ENCODE measurements at places on chromosomes 2 and 18.
A peak's percentile ranks its signal among the peaks of the same experiment; 100 is the strongest.

- peak; percentile 41 for DNase-seq
These were observed 152.0 kb downstream of the SRBD1 start for GRCh38 chr2:45458909-45459563.

DNA sequence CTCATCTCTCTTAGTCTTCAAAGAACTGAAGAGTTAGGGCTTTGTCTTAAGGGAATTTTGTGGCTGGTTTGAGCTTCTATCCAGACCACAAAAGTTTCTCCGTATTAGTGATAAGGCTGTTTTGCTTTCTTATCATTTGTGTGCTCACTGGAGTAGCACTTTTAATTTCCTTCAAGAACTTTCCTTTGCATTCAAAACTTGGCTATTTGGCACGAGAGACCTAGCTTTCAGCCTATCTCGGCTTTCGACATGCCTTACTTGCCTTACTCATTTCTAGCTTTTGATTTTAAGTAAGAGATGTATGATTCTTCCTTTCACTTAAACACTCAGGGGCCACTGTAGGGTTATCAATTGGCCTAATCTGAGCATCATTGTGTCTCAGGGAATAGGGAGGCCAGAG is 29.9 kb downstream of the HDHD2 start:
- no peak for DNase-seq

GRCh38 chr2:46067501-46068305 is 229.5 kb upstream of the EPAS1 start:
- no peak for DNase-seq

DNA sequence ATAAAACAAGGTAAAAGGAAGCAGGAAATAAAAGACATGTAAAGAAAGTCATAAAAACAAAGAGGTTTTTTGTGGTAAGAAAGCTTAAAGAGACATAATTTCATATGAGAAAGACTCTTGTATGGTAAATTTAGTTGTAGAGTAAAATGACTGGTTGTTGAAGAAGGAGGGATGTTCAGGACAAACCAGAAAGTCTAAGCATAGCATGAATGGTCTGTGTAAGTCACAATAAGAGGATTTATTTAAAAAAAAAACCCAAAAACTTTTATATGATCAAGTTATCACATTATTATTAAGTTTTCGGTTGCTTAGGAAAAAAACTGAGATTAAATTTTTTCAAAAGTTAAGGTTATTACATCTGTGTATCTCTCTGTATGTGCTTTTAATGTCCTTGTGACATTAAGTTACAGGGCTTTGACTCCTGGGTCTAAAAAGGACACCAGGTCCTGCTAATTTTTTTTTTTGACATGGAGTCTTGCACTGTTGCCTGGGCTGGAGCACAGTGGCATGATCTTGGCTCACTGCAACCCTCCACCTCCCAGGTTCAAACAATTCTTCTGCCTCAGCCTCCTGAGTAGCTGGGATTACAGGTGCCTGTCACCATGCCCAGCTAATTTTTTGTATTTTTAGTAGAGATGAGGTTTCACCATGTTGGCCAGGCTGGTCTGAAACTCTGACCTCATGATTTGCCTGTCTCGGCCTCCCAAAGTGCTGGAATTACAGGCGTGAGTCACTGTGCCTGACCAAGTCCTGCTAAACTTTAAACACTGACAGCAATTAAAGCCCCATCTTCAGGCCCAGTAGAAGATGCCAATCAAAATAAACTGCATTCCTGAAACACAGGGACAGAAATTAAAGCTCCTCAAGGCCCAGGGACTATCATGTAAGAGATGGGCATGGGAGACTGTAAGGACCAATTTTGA is 14.2 kb upstream of the OXER1 start:
- no peak for DNase-seq

DNA sequence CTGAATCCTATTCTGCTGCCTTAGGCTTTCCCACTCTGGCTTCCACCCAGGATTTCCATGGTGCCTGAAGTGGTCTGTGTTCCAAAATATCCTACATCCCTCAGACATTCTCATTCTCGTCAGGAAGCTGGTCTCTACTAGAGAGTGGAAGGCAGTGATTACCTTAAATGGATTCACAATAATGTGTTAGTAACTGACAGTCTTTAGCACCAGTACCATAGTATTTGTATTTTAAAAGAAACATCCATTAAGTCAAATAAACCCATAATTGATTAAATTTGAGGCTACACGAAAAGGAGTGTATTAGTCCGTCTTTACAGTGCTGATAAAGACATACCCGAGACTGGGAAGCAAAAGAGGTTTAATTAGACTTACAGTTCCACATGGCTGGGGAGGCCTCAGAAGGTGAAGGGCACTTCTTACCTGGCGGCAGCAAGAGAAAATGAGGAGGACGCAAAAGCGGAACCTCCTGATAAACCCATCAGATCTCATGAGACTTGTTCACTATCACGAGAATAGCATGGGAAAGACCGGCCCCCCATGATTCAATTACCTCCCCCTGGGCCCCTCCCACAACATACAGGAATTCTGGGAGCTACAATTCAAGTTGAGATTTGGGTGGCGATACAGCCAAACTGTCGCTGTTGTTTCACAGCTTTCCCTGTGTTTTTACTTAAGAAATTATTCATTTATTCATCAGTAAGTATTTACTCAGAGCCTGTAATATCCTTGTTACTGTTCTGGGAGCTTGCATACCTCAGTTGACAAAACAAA is 306.5 kb downstream of the STK39 start:
- DNase-seq: no peak

DNA sequence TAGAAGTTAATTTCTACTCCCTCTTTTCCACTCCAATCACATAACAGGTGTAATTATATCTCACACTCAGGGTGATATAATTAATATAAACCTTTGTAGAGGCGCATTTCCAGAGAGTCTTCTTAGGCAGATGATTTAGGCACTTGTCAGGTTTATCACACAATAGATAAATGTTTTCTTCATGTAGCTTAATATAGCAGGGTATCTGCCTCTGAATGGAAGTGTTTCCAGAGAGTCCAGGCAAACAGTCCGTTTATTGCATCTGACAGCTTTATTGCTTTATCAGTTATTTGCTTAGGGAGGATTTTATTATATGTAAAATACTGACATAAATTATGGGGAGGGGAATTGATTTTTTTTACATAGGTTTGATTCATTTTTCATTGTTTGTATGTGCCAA is 766.3 kb downstream of the SLC4A3 start:
- no peak for DNase-seq

DNA sequence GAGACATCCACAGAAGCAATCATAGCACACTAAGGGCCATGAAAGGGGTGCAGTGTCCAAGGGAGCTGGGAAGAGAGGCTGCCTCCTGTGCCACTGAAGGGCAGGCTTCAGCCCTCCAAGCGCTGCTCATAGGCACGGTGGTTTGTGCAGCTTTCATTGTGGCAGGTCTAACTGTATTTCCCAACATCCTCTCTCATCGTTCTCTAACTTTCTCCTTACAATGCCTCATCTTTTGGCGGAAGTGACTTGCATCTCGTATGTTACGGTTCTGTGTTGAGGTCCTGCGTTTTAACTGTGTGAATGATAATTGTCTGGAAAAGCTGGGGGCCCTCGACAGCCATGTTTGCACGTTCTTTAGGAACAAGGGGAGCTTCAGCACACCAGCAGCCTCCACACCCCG is 213.9 kb downstream of the GBX2 start:
- no peak for DNase-seq

DNA sequence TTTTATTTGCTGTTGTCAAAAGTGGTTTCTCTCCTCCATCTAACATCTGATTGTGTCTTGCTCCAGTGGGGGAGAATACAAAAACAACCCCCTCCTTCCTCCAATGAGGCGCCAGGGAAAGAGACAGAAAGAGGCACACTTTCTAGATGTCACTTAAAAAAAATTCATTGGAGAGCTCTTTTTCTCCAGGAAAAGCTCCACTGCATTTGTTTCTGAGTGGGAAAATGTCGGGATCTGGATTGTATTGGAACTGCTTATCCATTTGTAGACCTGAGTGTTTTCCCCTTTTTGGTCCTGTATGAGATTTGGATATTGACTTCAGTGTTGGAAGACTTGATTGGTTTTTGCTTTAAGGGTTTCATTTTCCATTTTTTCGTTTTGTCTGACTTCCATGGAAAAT is 995 bp downstream of the MBD5 start:
- no peak for DNase-seq

DNA sequence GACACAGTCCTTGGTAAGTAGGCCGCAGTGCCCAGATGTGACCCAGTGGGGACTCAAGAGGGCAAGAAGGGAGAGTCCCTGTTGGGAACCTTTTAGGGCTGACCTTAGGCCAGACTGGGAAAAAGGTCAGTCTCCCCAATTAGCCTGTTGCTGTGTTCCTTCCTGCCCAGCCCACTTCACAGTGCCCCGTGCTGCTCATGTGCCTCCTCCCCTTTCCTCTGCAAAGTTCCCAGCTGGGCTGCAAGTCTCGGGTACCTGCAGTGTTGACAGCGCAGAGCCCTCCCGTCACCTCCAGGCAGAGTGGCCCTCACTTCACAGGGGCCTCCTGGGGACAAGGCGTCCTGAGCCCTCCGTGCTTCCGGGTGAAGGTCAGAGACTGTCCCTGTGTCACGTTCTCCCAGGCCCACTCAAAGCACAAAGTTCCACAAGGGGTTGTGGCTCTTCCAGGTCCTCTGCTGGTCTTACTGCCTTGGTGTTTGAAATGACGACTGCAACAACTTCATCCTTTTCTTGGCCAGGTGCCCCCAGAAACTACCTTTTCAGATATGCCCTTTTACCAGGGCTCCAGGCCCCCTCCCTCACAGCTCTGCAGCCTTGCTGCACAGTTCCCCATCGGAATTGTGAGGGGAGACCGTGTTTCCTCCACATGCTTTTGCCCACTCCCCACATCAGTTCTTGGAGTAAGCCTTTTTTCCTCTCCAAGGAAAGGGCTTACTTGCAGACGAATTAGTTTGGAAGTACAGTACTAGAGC is 225.8 kb downstream of the ALPK2 start:
- peak; percentile 42 for DNase-seq

GRCh38 chr18:39058386-39059000 is 1492.9 kb upstream of the CELF4 start:
- DNase-seq: no peak

DNA sequence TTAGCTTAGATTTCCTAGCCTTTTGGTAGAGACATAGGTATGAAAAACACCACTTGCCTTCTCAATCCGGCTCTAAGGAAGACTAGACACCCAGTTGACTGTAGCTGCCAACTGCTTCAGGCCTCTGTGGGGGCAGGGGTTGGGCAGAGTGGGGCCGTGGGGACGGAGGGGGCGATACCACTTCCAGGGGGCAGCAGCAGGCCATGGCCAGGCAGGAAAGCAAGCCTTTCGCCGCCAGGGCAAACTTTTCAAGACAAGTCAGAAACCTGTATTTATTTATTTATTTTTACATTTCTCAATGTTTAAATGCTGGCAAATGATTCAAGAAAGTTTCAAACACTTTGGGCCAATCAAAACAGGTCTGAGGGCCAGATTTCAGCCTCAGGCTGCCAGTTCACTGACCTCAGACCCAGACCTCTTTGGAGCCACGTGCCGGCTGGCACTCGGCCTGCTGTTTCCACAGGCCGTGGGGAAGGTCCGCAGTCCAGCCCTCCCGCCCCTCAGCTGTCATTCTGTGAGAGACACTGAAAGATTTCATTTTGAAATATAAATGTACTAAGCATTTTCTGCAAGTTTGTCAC is 63.8 kb downstream of the MEX3C start:
- DNase-seq: no peak

DNA sequence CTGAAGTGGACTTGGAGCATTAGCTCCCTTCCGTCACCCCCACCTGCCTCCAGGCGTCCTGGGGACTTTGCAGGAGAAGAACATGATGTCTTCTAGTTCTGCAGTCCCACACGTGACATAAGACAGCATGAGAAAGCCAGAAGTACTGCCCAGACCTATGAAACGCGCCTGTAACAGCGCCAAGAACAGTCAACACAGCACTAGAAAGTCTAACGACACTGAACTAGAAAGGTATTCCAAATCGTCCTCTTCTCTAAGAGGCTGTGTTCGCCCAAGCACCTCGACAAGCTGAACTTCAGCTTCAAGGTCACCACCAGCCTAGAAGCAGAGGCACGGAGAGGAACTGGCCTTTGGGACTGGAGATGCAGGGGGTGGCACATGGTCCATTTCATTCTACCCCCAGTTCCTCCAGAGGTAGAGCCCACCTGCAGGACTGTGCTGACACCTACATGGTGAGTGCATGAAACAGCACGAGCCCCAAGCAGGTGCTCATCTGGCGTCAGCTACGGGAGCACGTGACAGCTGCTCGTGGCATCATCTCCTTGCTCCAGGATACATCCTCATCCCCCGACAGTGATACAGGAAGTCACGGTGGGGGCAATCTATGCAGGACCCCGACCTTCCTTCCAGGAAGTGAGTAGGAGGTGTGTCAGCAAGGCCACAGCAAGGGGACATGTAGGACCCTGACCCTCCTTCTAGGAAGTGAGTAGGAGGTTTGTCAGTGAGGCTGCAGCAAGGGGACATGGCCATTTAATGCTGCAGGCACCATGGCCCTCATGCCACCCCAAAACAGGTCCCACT is 3.7 kb downstream of the HDAC4 start:
- no peak for DNase-seq

DNA sequence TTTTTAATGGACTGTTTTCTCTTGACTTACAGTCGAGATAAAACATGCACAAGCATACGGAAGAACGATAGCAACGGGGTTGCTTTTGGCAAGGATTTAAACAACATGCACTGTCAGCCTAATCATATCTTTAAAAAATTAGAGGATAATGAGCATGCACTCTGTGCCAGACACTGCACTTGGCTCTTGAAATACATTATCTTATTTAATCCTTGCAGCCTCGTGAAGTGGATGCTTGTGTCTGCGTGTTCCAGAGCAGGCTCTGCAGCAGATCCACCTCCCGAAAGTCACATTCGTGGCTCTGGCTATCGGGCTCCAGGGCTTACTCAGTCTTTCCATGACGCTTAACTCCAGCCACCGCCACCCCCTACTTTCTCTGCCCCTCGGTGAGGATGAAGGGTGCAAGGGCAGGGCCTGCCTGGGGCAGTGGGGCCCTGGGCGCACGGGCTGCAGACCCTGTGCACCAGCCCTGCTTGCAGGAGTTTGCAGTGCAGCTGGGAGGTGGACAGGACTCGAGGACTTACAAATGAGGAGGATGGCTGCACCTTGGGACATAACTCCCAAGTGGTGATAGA is 61.7 kb downstream of the ACKR3 start:
- DNase-seq: peak; percentile 20

- DNase-seq: no peak
These were observed 130.8 kb downstream of the COMMD1 start for GRCh38 chr2:62036229-62036628.

DNA sequence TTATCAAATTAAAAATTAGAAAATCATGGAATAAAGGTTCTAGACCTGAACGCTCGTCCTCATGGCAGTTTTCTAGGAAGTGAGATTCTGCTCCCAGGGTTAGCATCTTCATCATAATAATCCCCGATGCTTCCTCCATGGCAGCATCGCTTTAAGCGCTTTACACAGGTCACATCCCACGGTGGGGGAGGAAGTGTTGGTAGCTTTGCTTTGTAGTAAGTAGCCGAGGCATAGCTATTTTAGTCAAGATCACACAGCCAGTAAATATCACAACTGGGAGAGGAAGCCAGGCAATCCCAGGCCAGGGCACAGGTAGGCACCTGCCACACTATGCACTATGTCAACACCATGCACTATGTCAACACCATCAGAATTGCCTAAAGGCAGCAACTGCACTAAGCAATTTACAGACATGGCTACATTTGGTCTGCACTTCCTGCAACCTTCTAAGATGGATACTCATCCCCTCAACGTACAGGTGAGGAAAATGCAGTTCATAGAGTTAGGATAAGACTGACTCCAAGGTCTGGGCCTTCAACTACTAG is 205.5 kb downstream of the FBXO15 start:
- DNase-seq: no peak

- no peak for DNase-seq
These were observed 89.5 kb downstream of the COL6A3 start for GRCh38 chr2:237324405-237324831.

GRCh38 chr2:131043199-131044074 is 49.8 kb downstream of the FAM168B start:
- DNase-seq: no peak
